ENCODE measurements at places on chromosomes 4 and X. TPM values are rescaled to one million over a fixed set of nuclear protein-coding genes. Genes with fewer than 3 reads are reported as not detected.

- DNase-seq: no peak
Observed at GRCh38 chrX:103477496-103477895, 41.8 kb downstream of the RAB40A start.

- no peak for DNase-seq
Observed at GRCh38 chr4:2058264-2059045, 672 bp upstream of the NAT8L start.

- no peak for DNase-seq
Observed at GRCh38 chr4:174119830-174120229, 163.6 kb downstream of the FBXO8 start.

BEX4 gene
- polyA plus RNA-seq: 94.7 TPM

LRIT3 gene
- 0.31 TPM for polyA plus RNA-seq
